ENCODE measurements at places on chromosomes 3 and 15. TPM values are rescaled to one million over a fixed set of nuclear protein-coding genes. Genes with fewer than 3 reads are reported as not detected.

GRCh38 chr3:50519471-50520089 lies 16.1 kb upstream of the CACNA2D2 start:
- H3K27me3 ChIP-seq: no peaks in the 10 kb centered on the region
- peaks cover 15% of the 10 kb centered on the region for H3K4me1 ChIP-seq
- H3K27ac ChIP-seq: no peak overlapping the region
- no peak overlapping the region for H3K4me3 ChIP-seq

DNA sequence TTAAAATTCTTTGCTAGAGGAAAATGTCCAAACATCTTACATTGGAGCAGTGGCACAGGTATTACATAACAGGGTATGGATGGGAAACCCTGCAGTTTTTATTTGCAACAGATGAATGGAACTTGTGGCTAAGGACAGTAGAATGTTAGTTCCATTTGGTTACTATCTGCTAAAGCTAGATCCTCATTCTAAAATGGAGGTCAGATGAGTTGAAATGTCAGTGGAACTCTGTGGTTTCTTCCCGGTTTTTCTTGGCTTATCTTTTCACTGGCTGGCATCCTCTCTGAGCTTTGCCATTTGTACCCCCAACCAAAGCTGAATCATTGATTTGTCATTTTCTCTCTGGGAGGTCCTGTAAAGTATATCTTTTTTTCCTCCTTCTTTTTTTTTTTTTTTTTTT lies 68.9 kb downstream of the ARMC8 start:
- H3K27me3 ChIP-seq: no peaks in the 10 kb centered on the region
- no peak overlapping the region for H3K27ac ChIP-seq
- no peak overlapping the region for H3K4me3 ChIP-seq

GRCh38 chr3:53712817-53713388 lies 133.3 kb downstream of the CHDH start:
- H3K4me3 ChIP-seq: no peak overlapping the region

- H3K27ac ChIP-seq: peak overlapping the region; percentile 66
- DNase-seq: no peak
- H3K4me1 ChIP-seq: peaks cover 19% of the 10 kb centered on the region
- H3K4me3 ChIP-seq: peak overlapping the region; percentile 43
These were observed 440 bp downstream of the PRTG start for GRCh38 chr15:55742498-55742926.

- H3K4me1 ChIP-seq: no peaks in the 10 kb centered on the region
- no peaks in the 10 kb centered on the region for H3K27me3 ChIP-seq
- no peaks in the 10 kb centered on the region for H3K36me3 ChIP-seq
- no peak overlapping the region for H3K27ac ChIP-seq
- no peak overlapping the region for H3K4me3 ChIP-seq
- DNase-seq: no peak
These were observed 14.7 kb downstream of the IGSF11 start for GRCh38 chr3:119019767-119020518.

GRCh38 chr3:160314995-160315394 lies 84.0 kb downstream of the IFT80 start:
- no peak overlapping the region for H3K27ac ChIP-seq
- no peaks in the 10 kb centered on the region for H3K4me1 ChIP-seq
- no peak overlapping the region for H3K4me3 ChIP-seq
- no peak for DNase-seq

DNA sequence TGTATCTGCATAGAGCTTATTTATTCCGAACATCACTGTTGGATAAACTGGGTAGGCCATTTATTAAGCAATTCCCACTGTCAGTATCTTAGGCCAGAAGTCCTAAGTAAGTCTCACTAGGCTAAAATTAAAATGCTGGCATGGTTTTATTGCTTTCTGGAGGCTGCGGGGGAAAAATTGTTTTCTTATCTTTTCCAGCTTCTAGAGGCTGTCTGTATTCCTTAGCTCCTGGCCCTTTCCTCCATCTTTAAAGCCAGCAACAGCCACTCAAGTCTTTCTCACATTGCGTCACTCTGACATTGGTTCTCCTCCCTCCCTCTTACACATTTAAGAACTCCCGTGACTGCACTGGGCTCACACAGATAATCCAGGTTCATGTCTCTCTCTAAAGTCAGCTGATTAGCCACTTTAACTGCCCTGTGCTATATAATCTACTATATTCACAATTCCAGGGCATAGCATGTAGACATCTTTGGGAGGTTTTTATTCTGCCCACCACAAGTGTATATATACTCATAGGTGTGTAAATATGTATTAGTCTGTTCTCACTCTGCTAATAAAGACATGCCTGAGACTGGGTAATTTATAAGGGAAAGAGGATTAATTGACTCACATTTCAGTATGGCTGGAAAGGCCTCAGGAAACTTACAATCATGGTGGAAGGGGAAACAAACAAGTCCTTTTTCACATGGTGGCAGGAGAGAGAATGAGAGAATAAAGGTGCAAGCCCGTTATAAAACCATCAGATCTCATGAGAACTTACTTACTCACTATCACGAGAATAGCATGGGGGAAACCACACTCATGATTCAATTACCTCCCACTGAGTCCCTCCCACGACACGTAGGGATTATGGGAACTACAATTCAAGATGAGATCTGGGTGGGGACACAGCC lies 113.5 kb upstream of the SLC7A14 start:
- no peak overlapping the region for H3K27ac ChIP-seq
- H3K36me3 ChIP-seq: no peaks in the 10 kb centered on the region
- no peaks in the 10 kb centered on the region for H3K27me3 ChIP-seq

- no peaks in the 10 kb centered on the region for H3K36me3 ChIP-seq
- H3K4me1 ChIP-seq: no peaks in the 10 kb centered on the region
- H3K27me3 ChIP-seq: no peaks in the 10 kb centered on the region
- DNase-seq: no peak
- no peak overlapping the region for H3K4me3 ChIP-seq
These were observed 299.8 kb upstream of the GPR149 start for GRCh38 chr3:154729741-154730140.

DNA sequence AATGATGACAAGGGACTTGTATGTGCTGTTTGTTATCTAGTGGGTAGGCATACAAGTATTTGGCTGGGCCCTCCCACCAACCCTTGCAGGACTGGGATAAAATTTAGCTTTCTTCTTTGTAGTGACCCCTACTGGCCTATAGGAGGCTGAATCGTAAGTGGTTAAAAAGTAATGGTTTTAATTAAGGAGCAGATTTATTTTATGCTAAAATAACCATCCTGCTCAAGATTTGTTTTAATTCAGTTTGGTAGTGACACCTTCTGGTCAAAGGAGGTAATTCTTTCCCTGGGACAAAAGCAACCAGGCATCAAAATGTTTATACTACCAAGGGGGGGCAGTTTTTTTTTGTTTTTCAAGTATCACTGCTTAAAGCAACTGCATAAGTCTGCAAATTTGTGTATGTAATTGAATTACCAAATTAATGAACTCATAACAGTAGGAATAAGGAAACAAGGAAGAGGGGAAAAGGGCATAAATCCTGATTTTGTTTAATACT lies 70.7 kb downstream of the TOP2B start:
- no peak overlapping the region for H3K27ac ChIP-seq
- no peak for DNase-seq
- peaks cover 36% of the 10 kb centered on the region for H3K4me1 ChIP-seq
- H3K27me3 ChIP-seq: no peaks in the 10 kb centered on the region
- H3K4me3 ChIP-seq: no peak overlapping the region

DNA sequence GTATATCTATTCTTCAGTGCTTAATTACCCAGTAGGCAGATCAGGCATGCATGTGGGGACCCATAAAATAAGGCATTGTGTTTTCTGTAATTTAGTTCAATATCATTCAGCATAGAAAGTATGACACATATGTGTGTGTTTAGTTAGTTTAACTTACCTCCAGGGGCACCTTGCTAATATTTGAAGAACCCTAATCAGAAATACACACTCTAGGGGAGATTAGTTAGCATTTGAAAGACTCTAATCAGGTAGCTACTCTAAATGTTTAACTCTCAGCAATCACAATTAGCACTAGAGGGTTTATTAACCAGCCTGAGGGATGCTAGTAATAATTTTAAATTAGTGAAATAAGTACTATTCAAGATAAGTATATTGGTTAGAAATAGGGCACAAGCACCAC lies 104.5 kb downstream of the ECT2 start:
- no peaks in the 10 kb centered on the region for H3K27me3 ChIP-seq
- H3K4me1 ChIP-seq: no peaks in the 10 kb centered on the region
- H3K36me3 ChIP-seq: no peaks in the 10 kb centered on the region
- H3K4me3 ChIP-seq: no peak overlapping the region
- no peak overlapping the region for H3K27ac ChIP-seq

- H3K36me3 ChIP-seq: peaks cover 8% of the 10 kb centered on the region
- no peak overlapping the region for H3K27ac ChIP-seq
- H3K4me1 ChIP-seq: no peaks in the 10 kb centered on the region
- DNase-seq: no peak
These were observed 69.6 kb downstream of the CGNL1 start for GRCh38 chr15:57445872-57446271.

DNA sequence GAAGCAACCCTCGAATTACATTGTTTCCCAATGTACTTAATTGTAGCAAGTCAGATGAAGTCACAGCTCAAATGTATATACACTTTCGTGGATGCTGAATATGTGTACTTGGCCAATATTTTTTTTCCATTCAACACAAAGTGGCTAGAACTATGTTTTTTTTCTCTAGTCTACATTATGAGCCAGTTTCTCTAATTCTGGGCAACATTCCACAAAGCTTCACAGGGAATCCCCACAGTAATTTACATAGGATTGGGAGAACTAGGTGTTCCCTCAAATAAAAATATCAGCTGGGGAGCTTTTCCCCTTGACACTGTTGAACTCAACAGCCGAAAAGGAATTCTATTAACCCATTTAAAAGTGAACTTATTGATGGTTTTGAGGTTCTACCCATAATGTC lies 493.1 kb downstream of the MECOM start:
- no peak overlapping the region for H3K27ac ChIP-seq
- H3K36me3 ChIP-seq: no peaks in the 10 kb centered on the region
- peaks cover 6% of the 10 kb centered on the region for H3K4me1 ChIP-seq

DNA sequence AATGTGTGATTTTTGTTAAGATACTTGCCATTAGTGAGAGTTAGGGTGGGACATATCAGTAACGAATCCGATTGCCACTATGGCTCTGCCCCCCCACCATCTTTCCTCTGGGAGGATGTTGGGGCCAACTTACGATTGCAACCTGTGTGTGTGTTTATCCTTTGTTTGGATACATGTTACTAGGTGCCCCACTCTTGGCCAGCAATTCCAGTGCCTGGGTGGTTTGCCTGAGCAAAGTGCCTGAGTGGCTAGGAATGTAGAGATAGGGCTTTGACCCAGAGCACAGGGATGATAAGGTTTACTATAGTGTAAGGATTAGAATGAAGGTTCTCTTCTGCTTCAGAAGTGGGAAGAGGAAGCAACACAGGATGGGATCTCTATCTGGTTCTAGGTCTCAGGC lies 231.8 kb downstream of the TP63 start:
- H3K4me3 ChIP-seq: no peak overlapping the region
- H3K36me3 ChIP-seq: no peaks in the 10 kb centered on the region

DNA sequence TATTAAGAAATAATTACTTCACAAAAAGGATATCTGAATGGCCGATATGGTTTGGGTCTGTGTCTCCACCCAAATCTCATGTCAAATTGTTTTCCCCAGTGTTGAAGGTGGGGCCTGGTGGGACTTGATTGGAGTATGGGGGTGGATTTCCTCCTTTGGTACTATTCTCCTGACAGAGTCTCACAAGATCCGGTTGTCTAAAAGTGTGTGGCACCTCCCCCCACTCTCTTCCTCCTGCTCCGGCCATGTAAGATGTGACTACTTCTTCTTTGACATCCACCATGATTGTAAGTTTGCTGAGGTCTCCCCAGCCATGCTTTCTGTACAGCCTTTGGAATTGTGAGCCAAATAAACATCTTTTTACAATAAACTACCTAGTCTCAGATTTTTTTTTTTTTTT lies 34.5 kb downstream of the ZBTB11 start:
- no peaks in the 10 kb centered on the region for H3K27me3 ChIP-seq
- H3K36me3 ChIP-seq: no peaks in the 10 kb centered on the region
- no peak for DNase-seq
- no peak overlapping the region for H3K27ac ChIP-seq
- no peak overlapping the region for H3K4me3 ChIP-seq

- no peak for DNase-seq
- no peak overlapping the region for H3K27ac ChIP-seq
- H3K4me1 ChIP-seq: no peaks in the 10 kb centered on the region
- no peaks in the 10 kb centered on the region for H3K27me3 ChIP-seq
- H3K4me3 ChIP-seq: no peak overlapping the region
These were observed 32.8 kb downstream of the LRRK1 start for GRCh38 chr15:100951965-100952364.

DNA sequence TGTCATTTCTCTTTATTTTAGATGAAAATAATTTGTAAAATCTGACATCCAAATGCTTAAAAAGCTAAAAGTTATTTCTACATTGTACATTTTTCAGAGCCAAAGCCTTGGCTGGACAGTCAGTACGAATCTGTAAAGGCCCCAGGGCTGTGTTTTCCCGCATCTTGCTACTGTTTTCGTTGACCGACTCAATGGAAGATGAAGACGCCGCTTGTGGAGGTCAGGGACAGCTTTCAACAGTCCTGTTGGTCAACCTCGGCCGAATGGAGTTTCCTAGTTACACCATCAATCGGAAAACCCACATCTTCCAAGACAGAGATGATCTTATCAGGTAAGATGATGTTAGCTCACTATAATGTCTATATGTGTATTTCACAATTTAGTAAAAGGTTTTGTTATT lies 10.0 kb downstream of the FAN1 start:
- H3K36me3 ChIP-seq: peaks cover 97% of the 10 kb centered on the region
- DNase-seq: no peak
- no peaks in the 10 kb centered on the region for H3K27me3 ChIP-seq

GRCh38 chr3:105042586-105042985 lies 324.1 kb upstream of the ALCAM start:
- DNase-seq: no peak
- H3K4me1 ChIP-seq: no peaks in the 10 kb centered on the region
- H3K36me3 ChIP-seq: no peaks in the 10 kb centered on the region
- no peaks in the 10 kb centered on the region for H3K27me3 ChIP-seq

- no peak for DNase-seq
- no peak overlapping the region for H3K27ac ChIP-seq
- no peak overlapping the region for H3K4me3 ChIP-seq
- no peaks in the 10 kb centered on the region for H3K27me3 ChIP-seq
- no peaks in the 10 kb centered on the region for H3K36me3 ChIP-seq
These were observed 75.3 kb upstream of the ACP3 start for GRCh38 chr3:132241776-132242514.

GRCh38 chr3:46536758-46537157 lies 29.3 kb downstream of the LRRC2 start:
- no peak for DNase-seq
- no peak overlapping the region for H3K4me3 ChIP-seq
- no peaks in the 10 kb centered on the region for H3K27me3 ChIP-seq
- H3K4me1 ChIP-seq: peaks cover 10% of the 10 kb centered on the region
- H3K27ac ChIP-seq: no peak overlapping the region
- no peaks in the 10 kb centered on the region for H3K36me3 ChIP-seq

GRCh38 chr3:178003756-178004155 lies 532.5 kb upstream of the KCNMB2 start:
- DNase-seq: no peak
- no peaks in the 10 kb centered on the region for H3K27me3 ChIP-seq
- H3K36me3 ChIP-seq: no peaks in the 10 kb centered on the region
- H3K4me3 ChIP-seq: no peak overlapping the region
- H3K4me1 ChIP-seq: no peaks in the 10 kb centered on the region

CEMIP gene
- total RNA-seq: 2.8 TPM

CPB1 gene
- total RNA-seq: not detected

CILP gene
- 8.1 TPM for total RNA-seq

DZIP1L gene
- 3.3 TPM for total RNA-seq

PLCH1 gene
- total RNA-seq: 0.19 TPM

HESX1 gene
- not detected for total RNA-seq
